GM13976 (cell line): ENCODE measurements at places on chromosomes 5 and 9.

DNA sequence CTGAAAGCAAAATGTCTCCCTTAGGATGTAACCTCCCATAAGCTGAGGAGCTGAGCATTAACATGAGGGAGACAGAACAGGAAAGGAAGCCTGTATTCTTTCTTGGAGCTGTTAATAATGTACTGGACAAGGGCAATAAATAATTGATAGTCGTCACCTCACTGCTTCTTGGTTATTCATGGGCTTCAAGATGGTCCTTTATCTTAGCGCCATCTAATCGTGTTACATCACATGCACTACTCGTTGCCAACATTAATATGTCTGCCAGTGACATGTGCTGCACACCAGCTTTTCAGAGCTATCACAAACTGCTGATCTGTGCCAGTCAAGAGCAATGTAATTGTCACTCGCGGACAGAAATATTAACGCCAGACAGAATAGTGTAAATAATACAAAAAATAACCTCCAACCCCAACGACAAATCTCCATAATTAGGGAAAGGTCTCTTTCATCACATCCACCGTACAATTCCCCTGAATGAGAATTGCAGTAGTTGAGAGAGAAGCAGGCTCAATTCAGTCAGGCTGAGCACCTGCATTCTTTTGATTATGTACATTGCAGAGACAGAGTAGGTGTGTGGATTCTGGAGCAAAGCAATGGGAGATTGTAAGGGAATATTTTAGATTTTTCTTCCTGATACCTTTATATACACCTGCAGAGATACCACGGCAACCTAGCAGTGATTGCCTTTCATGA is 267.1 kb downstream of the SPATA31D1 start:
- DNase-seq: no peak

DNA sequence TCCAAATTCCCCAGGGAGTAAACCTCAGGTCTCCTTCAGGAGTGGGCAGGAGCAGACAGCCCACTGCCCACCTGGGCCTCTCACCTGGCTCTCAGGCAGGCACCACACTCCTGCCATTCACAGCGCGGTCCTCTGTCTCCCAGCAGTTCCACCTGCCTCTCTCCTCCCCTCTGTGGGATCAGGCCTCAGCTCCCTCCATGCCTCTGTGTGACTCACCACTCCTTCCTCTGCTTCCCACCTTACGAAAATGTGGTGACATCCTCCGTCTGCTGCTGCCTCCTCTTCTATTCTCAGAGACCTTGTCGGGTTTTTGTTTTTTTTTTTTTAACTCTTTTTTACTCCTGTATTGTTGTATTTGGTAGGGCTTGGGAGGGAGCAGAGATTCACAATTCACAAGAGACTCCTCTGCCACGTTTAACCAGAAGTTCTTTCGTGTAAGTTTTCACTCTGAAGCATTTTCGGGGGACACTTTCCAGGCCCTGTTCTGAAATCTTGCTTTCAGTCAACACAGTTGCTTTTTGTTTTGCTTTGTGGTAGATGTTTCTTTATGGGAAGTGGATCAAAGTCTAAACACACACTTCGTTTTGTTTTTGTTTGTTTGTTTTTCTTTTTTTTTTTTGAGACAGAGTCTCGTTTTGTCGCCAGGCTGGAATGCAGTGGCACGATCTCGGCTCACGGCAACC is 21.1 kb upstream of the CDKN2AIPNL start:
- no peak for DNase-seq

- DNase-seq: no peak
Measured at GRCh38 chr9:76756268-76756640, 8.0 kb upstream of the PCA3 start.

GRCh38 chr9:127873886-127874285 is 3.6 kb downstream of the AK1 start:
- no peak for DNase-seq

DNA sequence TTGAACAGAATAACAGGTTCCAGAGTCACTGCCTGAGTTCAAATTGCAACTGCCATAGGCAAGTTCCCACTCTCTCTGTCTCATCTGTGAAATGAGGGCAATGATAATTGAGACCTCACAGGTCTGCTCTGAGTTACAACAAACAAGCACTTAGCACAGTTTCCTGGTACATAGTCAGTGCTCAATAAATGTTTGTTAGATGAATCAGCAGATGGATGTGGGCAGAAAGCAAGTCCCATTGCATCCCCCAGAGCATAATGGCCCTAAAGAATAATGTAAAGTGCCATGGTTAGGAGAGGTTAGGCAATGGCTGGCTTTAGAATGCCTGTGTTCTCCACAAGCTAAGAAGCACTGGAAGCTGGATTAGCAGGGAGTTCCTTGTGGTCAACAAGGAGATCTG is 136.5 kb upstream of the LARP1 start:
- no peak for DNase-seq

- DNase-seq: no peak
Measured at GRCh38 chr5:111834926-111835599, 78.1 kb upstream of the NREP start.

- DNase-seq: no peak
Measured at GRCh38 chr5:30600892-30601291, 592.6 kb upstream of the CDH6 start.

- DNase-seq: peak; percentile 70
Measured at GRCh38 chr9:134738869-134739659, 97.5 kb downstream of the COL5A1 start.

DNA sequence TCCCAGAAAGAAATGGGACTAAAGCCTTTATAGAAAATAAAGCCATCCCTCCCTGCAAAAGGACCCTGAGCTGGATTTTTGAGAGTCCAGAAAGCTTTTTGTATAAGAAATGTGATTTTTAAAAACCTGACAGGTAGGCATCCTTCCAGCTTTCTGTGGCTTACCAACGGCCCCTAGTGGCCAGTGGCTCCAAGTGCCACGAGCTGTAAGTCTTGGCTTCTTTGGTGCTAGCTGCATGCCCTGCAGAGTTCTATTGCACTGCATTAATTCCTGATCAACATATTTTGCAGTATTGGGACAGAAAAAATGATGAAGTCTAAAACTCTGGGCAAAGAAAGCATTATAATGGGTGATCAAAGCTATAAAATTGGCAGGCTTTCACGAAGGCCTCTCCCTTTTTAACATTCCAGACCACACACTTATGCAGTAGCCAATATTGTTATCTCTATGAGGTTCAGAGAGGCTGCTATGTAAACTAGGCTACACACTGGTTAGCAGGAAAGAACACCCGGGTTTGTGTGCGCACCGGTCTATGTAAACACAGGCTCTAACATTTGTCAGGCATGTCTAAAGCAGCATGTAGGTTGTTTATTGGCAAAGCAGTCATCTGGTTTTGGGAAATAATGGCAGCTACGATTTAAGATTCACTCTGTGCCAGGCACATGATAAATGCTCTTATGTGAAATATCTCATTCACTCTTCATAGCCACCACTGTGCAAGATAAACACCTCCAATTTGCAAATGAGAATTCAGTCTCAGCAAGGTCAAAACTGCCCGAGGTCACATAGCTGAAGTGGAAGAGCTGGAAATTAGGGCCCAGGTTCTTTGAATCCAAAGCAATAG is 55.2 kb downstream of the NMUR2 start:
- DNase-seq: peak; percentile 55

- no peak for DNase-seq
Measured at GRCh38 chr5:77776554-77777206, 541 bp upstream of the TBCA start.
